CD4-positive, alpha-beta T cell treated with Interferon alpha-2 for 1 hour (primary cell): ENCODE measurements at places on chromosomes 3 and 15.

- DNase-seq, result no peak
Observed at GRCh38 chr15:44153352-44153751, 41.7 kb downstream of the FRMD5 start.

- DNase-seq, result no peak
Observed at GRCh38 chr3:9439331-9439730, 41.9 kb downstream of the SETD5 start.

DNA sequence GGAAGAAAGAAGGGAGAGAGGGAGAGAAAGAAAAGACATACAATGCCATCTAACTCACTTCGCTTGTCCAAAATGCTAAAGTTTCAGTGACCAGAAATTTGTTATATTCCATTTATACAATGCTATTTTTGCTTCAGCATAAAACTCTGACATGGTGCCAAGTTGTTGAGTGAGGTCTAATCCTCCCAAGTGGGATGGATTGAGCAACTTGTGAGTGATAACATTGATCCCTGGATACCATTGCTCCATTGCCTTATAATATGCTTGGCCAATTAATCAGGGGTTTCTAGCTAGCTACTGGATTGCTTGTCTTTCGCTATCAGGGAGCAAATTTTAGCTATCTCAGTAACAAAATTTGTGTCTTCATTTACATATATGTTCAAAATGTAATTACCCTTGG is 615.6 kb upstream of the DPPA4 start:
- no peak for DNase-seq

DNA sequence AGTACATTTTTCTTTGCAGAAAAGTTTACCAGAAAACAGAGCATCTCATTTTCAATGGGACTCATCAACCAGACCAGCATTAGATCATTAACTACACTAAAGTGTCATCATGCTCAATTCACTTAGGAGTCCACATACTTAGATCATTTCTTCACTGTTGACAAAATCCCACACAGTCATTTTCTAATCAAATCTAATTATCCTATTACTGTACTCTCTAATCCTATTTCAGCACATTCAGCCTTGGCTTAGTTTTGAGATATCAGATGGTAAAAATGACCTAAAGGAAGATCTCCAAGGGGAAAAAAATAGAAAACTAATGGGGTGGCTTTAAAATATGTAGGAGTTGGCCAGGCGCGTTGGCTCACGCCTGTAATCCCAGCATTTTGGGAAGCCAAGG is 5.2 kb upstream of the CTXN2 start:
- DNase-seq, result no peak

DNA sequence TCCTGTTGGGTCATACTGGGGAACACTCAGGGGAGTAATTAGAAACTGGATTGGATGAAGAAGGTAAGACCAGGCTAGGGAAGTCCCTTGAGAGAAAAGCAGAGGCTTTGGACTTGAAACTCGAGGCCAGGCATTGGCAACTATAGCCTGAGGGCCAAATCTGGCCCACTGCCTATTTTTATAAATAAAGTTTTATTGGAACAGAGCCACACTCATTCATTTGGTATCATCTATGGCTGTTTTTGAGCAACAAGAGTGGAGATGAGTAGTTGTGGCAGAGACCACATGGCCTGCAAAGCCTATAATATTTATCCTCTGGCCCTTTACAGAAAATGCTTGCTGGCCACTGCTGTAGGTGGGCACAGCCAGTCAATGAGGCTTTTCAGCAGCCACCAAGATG is 301.4 kb downstream of the UACA start:
- DNase-seq, result no peak

GRCh38 chr3:177594096-177594495 is 396.8 kb upstream of the TBL1XR1 start:
- DNase-seq, result no peak

DNA sequence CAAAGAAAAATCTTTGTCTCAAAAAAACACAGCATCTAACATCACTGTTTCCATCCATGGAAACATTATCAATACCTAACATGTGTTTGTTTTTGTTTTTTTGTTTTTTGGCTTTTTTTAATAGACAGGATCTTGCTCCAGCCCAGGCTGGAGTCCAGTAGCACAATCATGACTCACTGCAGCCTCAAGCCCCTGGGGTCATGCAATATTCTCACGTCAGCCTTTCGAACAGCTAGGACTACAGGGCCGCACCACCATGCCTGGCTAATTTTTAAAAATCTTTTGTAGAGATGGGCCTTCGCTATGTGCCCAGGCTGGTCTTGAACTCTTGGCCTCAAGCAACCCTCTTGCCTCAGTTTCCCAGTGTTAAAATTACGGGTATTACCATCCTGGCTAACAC is 52.8 kb downstream of the RAF1 start:
- DNase-seq, result no peak
